ENCODE measurements at places on chromosomes 4 and X.

DNA sequence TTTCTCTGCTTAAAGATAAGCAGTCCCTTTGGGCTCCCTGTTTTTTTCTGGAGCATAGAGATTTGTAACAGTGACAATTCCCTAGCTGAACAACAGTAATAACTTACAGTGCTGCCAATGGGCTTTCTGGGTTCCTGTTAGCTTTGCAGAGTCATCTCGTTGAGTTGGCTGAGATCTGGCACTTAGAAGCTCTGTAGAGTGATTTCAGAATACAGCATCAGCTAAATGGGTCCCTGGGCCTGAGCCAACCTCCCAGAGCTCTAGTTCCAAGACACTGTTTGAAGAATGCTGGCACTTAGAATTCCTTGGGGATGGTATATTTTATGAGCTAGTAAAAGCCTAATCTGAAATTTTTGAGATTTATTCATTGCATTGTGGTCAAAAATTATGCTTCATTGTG, 43.5 kb upstream of the SERTM2 start:
- DNase-seq: no peak

GRCh38 chrX:46587753-46588171, 14.2 kb downstream of the CHST7 start:
- no peak for DNase-seq

GRCh38 chr4:9963328-9963727, 58.0 kb downstream of the SLC2A9 start:
- DNase-seq: no peak

- no peak for DNase-seq
Observed at GRCh38 chr4:147328756-147329446, 152.0 kb upstream of the EDNRA start.

DNA sequence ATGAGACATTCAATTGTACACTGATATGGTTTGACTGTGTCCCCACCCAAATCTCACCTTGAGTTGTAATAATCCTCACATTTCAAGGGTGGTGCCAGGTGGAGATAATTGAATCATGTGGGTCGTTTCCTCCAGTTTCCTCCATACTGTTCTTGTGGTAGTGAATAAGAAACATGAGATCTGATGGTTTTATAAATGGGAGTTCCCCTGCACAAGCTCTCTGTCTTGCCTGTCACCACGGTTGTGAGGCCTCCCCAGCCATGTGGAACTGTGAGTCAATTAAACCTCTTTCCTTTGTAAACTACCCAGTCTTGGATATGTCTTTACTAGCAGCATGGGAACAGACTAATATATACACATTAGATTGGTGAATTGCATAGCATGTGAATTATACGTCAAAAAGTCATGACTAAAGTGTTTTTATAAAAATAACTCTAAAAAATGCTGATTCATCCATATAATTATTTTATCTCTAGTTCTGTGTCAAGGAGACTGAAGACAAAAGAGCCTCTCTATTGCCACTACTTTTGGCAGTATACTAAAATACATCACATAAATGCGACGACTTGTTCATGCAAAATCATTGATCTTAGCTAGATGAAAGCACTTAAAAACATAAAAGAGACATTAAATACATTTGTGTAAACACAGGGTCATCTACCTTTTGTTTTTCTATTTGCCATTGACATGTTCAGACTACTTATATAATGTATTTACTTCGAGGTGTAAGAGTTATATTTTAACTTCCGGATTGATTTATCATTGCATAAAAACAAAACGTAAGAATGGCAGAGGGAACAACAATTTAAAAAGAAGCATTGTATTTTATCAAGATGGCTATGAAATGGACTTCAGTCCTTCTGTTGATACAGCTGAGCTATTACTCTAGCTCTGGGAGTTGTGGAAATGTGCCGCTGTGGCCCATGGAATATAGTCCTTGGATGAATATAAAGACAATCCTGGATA, 50.1 kb downstream of the YTHDC1 start:
- DNase-seq: no peak

- no peak for DNase-seq
Observed at GRCh38 chr4:127174616-127175015, 458.1 kb upstream of the INTU start.

GRCh38 chr4:152926959-152927358, 9.2 kb upstream of the FHDC1 start:
- no peak for DNase-seq

- DNase-seq: no peak
Observed at GRCh38 chr4:158015241-158015640, 157.6 kb downstream of the GASK1B start.

DNA sequence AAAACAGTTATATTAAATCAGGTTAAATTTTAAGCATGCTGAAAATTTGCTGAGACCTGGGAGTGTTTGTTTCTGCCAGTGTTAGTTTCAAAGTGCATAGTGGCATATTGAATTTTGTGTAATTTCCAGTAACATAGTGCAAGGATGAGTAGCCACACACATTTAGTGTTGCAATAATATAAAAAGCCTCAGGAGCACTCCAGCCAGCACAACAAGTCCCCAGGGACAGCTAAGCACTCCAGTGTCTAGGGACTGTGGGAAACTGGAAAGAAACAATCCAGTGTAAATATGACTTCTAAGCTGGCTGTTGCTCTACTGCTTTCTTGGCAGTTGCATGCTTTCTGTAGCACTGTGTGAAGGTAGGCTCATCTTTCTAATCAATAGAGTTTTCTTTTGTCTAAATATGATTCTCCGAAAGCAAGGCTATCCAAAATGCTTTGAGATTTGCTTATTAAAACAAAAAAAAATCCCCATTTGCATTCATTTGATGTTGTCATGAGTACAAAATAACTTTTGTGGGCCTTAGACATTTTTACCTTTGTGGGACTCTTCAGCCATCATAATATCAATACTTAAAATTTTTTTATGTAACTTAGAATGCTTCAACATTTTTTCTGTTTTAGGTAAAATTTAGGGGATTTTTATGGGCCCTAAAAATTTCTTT, 24.2 kb upstream of the CXCL2 start:
- no peak for DNase-seq

GRCh38 chrX:136268051-136269048, 17.1 kb upstream of the MAP7D3 start:
- no peak for DNase-seq

DNA sequence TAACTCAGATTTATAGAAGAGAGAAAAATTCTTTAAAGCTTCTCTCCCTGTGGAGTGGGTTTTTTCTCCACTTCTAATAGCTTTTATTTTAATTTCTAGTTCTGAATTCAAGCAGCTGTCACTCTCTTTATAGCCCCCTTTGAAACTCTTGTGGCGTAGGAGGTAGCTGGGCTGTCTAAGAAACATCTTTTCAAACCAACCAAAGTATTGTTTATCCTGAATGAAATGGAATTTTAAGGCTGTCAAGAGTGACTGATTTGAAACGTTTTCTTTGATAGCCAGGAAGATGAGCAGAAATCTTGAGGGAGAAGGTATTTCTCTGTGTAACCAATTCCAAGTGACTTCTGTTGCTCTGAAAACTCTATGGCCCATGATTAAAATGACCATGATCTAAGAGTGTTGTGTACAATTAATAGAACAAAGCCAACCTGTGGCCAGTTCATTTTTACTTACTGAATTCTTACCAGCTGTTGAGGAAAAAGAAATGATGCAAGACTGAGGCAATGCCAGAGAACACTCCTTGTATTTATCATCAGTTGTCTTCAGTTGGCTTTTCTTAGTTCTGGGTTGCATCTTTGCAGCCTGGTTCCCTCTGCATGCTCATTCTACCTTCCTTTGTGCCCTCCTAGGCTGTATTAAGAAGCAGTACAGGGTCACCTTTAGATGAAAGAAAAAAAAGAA, 298.4 kb downstream of the ARHGAP10 start:
- DNase-seq: no peak

- no peak for DNase-seq
Observed at GRCh38 chr4:19925516-19925915, 326.2 kb upstream of the SLIT2 start.

DNA sequence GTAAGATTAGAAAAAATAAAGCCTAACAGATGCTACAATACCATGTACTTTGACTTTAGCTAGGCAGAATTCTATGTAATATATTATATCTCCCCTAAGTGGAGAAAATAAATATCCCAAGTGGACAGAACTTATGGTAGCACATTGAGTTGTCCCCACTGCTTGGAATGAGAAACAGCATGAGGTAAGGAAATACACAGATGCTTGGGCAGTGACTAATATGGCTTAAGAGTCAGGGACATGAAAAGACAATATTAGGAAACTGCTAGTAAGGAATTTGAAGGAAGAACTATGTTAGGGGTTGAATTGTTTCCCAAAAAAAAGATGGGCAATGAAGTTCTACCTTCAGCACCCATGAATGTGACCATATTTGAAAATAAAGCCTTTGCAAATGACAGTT, 2265.1 kb downstream of the PCDH7 start:
- DNase-seq: no peak

DNA sequence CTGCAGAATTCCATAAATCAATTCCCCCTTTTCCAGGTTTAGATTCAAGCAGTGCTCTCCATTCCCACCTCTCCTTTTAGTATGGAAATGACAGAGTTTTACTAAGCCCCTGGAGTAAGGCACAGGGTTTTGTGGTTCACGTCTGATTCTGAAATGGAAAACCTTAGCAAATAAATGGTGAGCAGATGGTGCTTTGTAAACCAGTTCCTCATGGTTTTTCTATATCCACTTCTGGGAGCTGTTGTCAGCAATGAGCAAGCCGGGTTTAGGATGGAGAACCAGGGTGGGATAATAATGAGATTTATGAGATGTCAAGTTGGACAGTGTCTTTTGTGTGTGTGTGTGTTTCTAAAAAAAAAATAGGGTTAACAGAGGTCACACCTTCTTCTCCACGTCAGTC, 113.8 kb upstream of the RBPJ start:
- no peak for DNase-seq

GRCh38 chr4:41715155-41715554, 33.4 kb downstream of the PHOX2B start:
- no peak for DNase-seq

GRCh38 chrX:9745417-9746115, 20.1 kb downstream of the GPR143 start:
- no peak for DNase-seq

DNA sequence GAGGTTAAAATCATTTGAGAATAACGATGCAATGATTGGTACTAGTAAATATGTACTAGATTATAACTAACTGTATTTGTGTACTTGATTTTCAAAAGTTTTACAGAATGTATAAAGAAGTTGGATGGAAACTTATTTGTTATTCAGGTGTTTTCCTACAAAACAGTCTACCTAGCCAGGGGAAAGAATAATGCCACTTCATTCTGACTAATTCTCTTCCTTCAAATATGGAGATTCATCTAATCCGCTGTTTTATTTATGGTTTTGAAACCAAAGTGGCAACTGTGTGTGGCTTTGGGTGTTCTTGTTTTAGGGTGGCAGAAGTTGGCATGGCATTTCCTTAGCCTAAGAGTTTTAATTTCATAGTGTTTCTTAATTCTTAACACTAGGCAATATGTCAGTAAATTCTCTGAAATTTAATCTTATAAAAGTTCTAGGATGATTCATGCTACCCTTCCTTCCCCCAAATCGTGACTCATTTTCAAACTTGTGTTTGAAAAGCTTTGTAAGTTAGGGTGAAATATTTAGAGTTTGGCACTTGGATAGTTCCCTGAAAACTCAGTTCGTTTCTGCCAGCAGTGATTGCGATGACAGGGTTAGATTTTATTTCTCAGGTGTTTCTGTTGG, 62.6 kb downstream of the DCLK2 start:
- no peak for DNase-seq

GRCh38 chrX:38880296-38880854, 79.1 kb downstream of the MID1IP1 start:
- no peak for DNase-seq
